Hepatocyte (in vitro differentiated cells): ENCODE measurements at places on chromosomes 12 and 14. TPM values are rescaled to one million over a fixed set of nuclear protein-coding genes. Genes with fewer than 3 reads are reported as not detected.

RPS6KL1 gene
- polyA plus RNA-seq, result 0.18 and 1.5 TPM in 2 replicates

LRTM2 gene
- polyA plus RNA-seq, result not detected in 2 replicates

GRCh38 chr14:59305231-59305630, 116.8 kb downstream of the DAAM1 start:
- H3K27ac ChIP-seq, result peak overlapping the region; percentile 44
- no peaks in the 10 kb centered on the region for H3K27me3 ChIP-seq
- H3K4me3 ChIP-seq, result no peak overlapping the region
- H3K4me1 ChIP-seq, result peaks cover 20% of the 10 kb centered on the region

DNA sequence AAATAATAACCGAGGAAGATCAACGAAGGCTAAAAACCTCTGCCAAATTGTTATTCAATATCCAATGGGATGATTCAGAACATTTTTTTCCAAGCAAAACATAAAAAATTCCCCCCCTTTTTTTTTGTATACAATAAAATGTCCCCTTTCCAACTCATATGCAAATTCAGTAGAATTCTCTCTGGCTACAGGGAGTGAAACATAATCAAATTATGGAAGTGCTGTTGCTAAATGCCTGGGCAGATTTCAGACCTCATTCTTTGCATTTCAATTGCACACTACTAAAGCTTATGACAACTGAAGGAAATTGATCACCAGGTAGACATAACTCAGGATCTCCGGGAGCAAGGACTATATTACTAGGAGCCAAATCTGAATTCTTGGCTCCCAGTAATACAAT, 51.0 kb downstream of the LMNTD1 start:
- H3K27me3 ChIP-seq, result no peaks in the 10 kb centered on the region
- no peaks in the 10 kb centered on the region for H3K4me1 ChIP-seq
- no peak overlapping the region for H3K4me3 ChIP-seq
- H3K36me3 ChIP-seq, result no peaks in the 10 kb centered on the region
- no peak overlapping the region for H3K27ac ChIP-seq
- no peak for DNase-seq

DNA sequence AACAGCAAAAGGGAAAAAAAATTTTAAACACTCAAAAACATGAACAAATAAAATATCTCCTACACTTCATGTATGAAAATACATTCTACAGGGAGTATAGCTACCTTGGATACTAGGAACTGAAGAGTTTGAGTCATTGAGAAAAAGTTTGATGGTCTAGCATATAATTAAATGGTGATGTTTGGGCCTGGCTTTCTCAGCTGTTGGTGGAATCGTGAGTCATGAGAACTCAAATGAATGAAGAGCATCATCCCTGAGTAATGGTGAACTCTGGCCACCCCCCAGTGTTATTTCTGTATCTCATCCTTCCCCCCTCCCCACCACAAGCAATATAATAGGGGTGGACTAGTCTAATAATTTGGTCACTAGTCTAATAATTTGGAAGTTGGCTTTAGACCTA, 6.7 kb upstream of the SLC6A15 start:
- H3K4me1 ChIP-seq, result no peaks in the 10 kb centered on the region
- DNase-seq, result no peak
- H3K36me3 ChIP-seq, result no peaks in the 10 kb centered on the region
- no peak overlapping the region for H3K27ac ChIP-seq

DNA sequence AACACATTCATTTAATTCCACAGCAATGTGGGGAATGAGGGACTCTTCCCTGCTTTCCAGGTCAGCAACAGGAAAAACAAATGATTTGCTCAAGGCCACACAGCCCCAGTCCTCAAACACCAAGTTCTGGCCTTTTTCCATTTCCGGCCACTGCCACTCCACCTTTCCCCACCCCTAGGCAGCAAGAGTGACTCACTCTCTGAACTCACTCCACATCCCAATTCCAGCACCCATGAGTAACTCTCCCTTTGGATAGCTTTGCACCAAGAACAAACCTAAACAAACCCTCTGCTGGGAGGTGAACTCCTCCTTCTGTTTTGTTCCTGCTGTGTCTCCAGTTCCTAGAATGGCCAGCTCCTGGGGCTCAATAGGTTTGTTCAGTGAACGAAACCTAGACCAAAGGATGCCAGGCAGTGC, 30.4 kb upstream of the PLEKHG6 start:
- H3K36me3 ChIP-seq, result no peaks in the 10 kb centered on the region
- no peaks in the 10 kb centered on the region for H3K27me3 ChIP-seq
- H3K27ac ChIP-seq, result peak overlapping the region; percentile 50
- peaks cover 20% of the 10 kb centered on the region for H3K4me1 ChIP-seq
